ENCODE measurements at places on chromosomes 5 and 9. TPM values are rescaled to one million over a fixed set of nuclear protein-coding genes. Genes with fewer than 3 reads are reported as not detected.

Gene FCN1
- total RNA-seq, result not detected

Gene PCDHGA6
- 1.0 TPM for total RNA-seq

Gene PCSK1
- total RNA-seq, result not detected

Gene SPINK7
- total RNA-seq, result not detected

Gene PTRH1
- total RNA-seq, result 28.9 TPM

Gene S1PR3
- 26.6 TPM for total RNA-seq

Gene ARL14EPL
- total RNA-seq, result not detected

Gene TICAM2
- total RNA-seq, result 4.5 TPM

Gene VCAN
- 84.9 TPM for total RNA-seq

Gene SLC24A2
- not detected for total RNA-seq

Gene ENG
- 48.9 TPM for total RNA-seq

Gene ARPC5L
- total RNA-seq, result 33.6 TPM

Gene ST8SIA4
- total RNA-seq, result 0.34 TPM

Gene CATSPER3
- 0.30 TPM for total RNA-seq

Gene NEUROG1
- total RNA-seq, result not detected

Gene PAXX
- 32.9 TPM for total RNA-seq

Gene LIFR
- 20.0 TPM for total RNA-seq

Gene CCDC69
- total RNA-seq, result 2.1 TPM

Gene CERCAM
- total RNA-seq, result 63.5 TPM

Gene QRFP
- total RNA-seq, result not detected

Gene SH2D3C
- total RNA-seq, result not detected

Gene TOR1A
- 66.2 TPM for total RNA-seq

Gene CYSRT1
- 0.74 TPM for total RNA-seq

Gene UNC5A
- not detected for total RNA-seq
